ENCODE measurements at places on chromosomes 2 and 18.

- no peak for DNase-seq
These were observed 363.7 kb upstream of the SPHKAP start for GRCh38 chr2:228545041-228545747.

DNA sequence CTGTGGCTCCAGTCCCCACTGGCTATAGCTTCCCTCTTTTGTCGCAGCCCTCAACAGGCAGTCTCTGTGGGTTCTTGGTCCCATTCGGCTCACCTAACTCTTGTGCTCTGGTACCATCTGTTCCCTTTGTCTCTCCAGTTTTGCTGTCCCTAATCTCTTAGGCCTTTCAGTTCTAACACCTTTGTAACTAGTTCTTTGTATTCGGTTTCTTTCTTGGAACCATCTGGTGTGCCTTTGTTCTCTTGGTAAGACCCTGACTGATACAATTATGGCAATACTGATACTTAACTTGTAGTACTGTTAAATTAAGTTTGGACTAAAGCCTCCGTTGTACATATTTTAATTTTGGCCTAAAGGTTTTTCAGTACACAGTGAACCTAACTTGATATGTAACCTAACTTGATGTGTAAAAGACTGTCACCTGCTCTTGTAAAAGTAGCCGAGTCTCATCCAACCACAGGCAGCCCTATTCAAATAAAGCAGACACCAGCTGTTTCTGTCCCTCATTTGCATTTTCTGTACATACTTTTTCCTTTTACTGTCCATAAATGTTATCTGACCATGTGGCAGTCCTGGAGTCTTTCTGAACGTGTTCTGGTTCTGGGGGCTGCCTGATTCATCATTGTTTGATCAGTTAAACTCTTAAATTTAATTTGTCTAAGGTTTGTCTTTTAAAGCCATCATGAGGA lies 4.8 kb upstream of the MRPL44 start:
- peak; percentile 95 for DNase-seq

DNA sequence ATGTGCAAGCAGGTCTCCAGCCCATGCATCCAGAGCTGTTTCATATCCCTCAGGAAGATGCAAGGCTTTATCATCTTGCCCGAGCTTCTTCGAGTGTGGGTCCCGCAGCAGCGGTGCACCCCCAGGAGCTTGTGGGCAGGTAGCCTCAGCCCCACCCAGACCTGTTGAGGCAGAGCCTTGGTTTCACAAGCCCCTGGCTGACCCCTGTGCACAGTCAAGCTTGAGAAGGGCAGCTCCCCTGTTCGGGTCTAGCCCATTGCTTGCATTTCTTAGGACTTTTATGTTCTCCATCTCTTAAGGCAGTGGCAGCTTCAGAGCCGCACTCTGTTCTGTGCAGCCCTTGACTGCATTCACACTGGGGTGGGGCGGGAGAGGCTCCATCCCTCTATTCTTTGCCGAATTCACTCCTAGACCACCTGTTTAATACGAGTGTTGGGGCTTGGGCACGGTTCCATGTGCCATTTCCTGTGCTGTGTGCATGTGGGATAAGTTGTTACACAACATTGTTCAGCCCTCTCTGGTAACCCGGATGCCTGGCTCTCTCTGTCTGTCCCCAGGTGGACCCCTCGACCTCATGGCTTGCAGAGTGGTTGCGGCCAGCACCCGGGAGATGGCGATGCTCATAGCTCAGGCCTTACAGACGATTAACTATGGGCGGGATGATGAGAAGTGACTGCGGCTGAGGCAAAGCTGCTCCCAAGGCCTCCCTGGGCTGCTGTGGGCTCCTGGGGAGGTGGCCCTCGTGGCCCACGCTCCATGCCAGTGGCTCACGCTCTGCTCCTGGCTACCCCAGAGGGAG lies 48.7 kb downstream of the IMPA2 start:
- DNase-seq, result no peak

DNA sequence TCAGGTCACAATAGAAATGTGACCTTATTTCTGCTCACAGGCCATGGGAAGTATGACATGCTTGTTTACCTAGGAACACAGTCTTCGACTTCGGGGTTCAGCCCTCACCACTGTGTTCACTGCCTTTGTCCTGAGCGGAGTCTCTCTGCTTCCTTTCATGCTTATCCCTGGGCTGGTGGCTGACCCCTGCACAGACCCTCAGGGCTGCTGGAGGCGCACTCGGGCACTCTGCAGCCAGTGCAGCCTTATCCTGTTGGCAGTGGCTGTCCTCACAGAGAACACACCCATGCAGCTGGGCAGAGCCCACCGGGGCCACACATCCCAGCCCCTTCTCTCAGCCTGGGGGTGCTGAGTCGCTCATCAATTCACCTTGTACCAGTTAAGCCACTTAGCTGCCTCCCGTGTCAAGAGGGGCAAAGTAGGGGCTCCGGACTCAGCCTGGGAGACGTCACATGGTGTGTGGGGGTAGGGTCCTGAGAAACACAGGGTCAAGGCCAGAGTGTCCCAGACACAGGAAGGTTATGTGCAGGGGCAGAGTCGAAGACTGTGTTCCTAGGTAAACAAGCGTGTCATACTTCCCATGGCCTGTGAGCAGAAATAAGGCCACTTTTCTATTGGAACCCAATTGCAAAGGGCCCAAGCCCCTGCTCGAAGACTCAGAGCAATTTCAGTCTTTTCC lies 107.5 kb downstream of the FAM210A start:
- DNase-seq, result no peak

DNA sequence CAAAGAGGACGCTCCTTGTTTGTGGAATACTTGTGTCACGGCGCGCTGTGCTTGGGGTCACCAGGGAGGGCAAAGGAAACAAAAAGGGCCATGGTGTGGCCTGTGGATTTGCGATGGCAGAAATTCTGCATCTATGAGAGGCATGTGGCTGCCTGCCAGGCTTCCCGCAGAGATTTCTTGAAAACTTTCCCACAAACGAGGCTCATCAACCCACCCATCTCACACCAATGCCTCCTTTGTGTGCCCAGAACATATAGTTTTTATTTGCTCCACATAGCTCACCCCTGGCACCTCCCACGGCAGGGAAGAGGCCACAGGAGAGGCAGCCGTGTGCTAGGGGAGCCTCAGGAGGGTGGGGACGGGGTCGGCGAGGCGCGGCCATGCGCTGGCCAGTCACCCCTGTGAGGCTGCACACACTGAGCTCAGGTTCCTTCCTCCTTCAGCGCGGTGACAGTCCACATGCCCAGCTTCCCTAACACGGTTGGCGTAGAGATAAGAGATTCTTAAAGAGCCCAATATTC lies 100.3 kb downstream of the MBP start:
- DNase-seq, result no peak

DNA sequence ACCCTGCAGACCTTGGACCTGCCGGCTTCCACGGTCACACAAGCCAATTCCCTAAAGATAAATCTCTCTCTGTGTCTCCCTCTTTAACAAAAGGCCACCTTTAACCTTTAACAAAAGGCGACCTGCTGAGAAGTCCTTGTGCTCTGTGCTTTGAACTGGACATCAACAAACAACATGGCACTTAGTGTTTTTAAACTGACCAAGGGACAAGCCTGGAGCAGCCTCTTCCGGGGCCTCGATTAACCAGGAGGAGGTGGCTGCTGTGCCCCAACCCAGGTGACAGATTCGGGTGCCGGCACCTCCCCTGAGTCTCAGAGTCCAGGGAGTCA lies 135.3 kb downstream of the RTP5 start:
- DNase-seq, result no peak

DNA sequence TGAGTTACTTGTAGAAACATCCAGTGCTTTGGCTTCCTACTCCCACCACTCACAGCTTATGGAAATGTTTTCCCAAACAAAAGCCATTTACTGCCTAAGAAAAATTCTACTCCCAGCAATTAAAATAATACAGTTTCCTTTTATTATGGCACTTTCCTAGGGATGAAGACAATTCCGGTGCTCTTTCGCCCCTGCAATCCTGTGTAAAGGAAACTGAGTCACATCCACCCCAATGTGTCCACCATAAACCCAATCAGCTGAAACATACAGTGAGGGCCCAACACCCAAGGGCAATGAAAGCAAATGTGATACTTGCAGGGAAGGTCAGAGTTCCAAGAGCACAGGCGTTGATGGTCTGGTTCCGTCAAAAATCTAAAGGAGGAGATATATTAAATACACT lies 62.0 kb upstream of the ST3GAL5 start:
- DNase-seq, result no peak

- no peak for DNase-seq
These were observed 9.6 kb upstream of the DPYSL5 start for GRCh38 chr2:26838121-26838906.

DNA sequence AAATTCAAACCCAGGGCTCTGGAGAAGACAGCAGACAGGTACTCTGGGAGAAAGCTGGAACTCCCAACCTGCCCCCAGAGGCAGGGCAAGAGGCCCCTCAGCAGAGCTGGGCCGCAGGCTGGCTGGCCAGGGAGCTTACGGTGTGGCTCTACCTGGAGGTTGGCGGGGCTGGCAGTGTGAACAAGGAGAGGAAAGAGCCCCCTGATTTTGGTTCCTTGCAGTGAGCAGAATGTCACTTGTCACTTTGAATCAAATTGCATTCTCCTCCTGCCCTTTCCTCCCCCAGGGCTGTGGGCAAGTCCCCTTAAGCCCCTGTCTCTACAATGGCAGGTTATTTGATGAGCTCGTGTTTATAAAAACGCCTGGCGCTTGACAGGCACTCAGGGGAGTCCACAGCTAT lies 32.6 kb downstream of the MYO7B start:
- DNase-seq, result no peak

DNA sequence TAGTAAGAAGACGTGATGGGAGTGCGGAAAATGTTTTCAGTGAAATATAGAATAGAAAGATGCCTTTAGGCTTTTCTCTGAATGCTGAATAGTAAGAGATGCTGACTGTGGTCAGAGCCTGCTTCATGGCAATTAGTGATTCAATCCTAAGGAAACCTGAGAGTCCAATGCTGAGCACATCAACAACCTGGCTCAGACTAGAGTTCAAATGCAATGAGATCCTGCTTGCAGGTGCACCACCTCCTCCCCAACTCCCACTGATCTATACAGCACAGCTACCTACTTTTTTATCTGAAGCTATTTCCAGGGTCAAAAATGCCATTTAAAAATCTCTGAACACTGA lies 65.4 kb downstream of the AAK1 start:
- no peak for DNase-seq

DNA sequence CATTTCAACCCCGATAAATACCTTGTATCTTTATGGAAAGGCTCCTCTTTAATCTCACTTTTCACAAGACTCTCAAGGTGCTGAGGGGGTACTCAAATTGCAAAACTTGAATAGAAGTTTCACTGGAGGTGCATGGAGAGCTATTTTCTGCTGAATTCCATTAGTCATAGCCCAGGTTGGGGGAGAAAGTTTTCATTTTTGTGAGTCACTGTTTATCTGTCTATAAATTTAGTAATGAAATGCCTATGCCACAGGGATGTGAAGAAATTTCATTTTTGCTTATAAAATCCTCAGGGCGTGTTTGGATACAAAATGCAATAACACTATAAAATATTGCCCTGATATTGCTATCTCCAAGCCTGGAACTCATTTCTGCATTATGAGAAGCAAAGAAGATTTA lies 346.3 kb downstream of the LRATD1 start:
- DNase-seq, result no peak

DNA sequence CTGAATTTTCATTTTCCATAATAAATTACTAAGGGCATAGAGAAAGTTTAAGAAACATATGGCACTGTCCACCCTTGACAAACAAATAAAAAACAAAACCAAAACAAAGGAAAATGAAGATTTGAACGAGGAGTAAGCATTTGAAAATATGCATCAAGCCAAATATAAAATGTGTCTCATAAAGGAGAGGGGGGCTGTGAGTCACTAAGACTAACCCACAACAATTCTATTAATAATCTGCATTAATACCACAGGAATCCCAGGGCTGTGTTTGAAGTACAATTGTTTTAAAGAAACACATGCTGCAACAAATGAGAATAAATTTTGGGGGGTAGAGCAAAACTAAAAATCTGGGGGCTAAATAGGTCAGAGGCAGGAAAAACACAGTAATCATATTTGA lies 53.8 kb upstream of the STK17B start:
- DNase-seq, result no peak

DNA sequence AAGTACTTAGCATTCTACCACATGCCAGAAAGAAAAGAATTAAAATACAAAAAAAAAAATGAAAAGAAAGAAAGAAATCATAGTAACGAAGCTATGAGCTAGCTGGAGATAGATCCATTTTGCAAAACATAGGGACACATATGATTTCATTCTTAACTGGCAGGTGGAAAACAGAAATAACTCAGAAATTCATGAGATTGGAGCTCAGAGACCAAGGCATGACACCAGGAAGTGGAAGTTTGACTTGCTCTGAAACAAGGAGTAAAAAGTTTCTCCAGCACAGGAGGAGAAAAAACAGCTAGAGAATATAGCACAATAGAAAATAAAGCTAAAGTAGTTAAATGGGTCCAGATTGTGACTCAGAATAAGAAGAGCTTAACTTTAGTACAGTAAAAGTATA lies 278.1 kb downstream of the ZEB2 start:
- DNase-seq, result no peak

DNA sequence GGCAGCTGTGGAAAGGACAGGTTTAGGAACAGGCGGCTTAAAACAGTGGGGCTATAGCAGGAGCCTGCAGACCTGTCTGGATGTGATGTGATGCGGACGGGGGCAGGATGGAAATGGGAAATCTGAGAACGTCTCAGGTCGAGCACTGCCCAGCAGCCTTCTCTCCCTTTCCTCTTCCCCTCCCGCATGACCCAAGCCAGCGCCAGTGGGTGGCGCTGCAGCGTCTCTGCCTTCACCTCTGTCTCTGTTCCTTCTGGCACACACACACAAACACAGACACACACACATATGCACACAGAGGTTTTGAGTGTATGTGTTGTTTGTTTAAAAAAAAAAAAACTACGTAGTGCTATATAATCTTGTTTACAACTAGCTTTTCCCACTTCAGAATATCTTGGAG lies 82.0 kb upstream of the SLC66A3 start:
- DNase-seq, result peak; percentile 26

DNA sequence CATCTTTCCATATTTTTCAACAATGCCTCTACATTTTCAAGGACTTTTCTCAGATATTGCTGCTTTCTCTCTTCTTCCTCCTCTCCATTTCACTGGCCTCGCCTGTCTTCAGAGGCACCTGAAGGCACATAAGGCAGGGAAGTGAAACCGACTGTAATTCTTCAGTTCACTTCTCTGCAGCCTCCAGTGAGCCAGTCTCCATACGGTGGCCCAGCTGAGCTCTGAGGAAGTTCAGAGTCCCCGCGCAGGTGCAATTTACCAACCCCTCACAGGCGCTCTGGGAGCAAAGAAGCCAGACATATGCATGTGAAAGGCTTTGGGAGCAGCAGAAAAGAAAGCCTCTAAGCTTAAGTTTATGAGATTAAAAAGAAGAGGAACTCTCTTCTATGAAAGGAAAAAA lies 12.4 kb downstream of the KLHL14 start:
- no peak for DNase-seq

DNA sequence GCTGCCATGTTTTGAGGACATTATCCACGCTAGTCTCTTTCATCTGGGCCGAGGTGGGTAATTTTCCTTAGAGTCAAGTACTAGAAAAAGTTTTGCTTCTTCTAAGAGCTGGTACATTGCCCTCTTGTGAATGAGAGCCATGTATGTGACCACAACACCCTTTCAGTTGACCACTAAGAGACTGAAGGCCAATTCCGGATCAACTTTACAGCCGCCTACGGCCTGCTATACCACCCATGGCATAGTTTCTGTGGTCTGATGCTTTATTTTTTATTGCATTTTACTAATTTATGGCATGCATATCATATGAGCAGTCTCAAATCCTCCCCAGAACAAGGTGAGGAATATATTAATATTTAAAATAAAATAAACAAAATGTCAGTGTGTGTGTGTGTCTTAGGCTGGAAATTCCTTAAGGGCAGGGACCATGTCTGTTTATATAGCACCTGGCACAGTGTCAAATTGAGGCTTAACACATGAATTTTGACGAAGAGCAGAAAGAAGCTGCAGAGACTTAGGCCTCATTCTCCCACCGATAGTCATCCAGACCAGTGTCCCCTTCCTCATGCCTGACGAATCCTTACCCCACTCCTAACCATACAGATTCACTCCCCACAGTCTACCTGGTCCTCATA lies 35.4 kb downstream of the PSD4 start:
- no peak for DNase-seq
